GM20000 (cell line): ENCODE measurements at places on chromosomes 7 and 10.

- DNase-seq, result peak; percentile 24
These were observed 13.0 kb downstream of the MCMBP start for GRCh38 chr10:119859420-119860258.

- no peak for DNase-seq
These were observed 31.9 kb downstream of the ANKRD26 start for GRCh38 chr10:27068217-27068891.

DNA sequence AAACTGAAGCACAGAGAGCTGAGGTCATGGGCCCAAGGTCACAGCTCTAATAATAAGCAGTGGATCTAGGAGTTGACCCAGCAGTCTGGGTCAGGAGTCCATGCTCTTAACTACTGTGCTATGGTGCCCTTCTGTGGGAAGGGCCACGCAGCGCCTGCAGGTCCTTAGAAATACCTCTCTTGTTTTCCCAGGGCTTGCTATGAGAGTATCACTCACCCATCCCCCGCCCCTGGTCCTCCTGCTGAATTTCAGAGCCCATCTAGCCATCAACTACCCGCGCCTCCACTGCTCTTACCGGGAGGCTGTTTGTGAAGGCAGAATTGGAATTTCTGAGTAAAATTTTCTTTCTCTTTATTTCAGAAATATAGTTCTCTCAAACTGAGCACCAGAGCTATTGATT, 27.3 kb upstream of the CRHR2 start:
- DNase-seq, result no peak

DNA sequence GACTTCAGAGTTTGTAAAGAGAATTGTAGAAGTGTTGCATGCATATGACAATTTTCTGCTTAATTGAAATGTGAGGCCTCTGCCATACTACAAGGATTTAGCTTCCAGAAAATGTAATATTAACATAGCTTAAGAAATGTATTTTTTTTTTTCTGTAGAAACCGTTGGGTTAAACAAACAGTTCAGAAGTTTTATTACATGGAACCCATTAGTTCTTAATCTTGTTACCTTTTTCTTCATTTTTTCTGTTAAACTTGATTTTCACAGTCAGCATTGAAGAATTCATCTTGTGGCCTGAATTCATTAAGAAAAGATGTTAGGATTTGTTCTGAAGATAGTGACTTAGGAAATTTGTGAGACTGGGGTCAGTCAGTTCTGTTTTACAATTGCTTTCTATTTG, 4.9 kb downstream of the PTEN start:
- DNase-seq, result no peak

- peak; percentile 22 for DNase-seq
These were observed 205.3 kb downstream of the BUB3 start for GRCh38 chr10:123359539-123359938.

DNA sequence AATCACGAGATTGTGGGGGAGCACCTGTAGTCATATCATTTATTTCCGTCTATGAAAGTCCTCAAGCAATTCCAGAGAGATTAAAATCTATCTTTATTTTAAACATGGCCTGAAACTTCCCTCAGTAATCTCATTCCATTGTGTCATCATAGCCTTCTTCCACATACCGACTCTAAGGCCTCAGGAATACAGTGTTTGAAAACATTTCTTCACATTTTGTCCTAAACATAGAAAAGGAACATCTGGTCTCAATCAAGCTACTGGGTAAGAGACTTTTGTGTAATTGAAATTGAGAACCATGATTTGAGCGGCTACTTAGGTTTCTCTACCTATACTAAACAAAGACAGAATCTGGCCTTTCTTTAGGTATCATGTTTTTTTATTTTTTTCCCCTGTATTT, 78.0 kb upstream of the ELMO1 start:
- no peak for DNase-seq

DNA sequence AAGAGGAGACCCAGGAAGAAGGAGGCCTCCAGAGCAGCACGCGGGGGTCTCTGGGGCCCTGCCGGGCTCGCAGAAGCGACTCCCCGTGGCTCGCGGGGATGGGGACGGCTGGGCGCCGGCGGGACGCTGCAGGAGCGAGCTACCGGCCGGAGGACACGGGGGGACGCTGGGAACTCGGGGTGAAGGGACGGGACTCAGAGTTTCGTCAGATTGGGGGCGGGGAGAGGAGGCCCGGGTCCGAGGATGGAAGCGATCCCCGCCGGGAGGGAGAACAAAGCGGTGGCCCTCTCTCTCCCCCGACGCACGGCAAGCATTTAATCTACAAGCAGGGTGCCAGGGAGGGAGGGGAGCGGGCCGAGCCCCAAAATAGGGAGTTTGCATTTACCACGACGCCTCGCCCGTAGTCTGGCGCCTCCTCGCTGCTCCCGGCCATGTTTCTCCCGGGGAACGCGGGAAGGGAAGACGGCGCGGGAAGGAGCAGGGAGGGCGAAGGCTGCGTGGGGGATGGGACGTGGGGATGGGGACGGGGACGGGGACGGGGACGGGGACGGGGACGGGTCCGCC, at the start of gene PRTFDC1:
Gene PRTFDC1, minus strand, starts transcription at position 464 of the 564 bp plus-strand sequence. Its CDS starts 31 bp downstream, at position 433.
- DNase-seq, result peak; percentile 63

DNA sequence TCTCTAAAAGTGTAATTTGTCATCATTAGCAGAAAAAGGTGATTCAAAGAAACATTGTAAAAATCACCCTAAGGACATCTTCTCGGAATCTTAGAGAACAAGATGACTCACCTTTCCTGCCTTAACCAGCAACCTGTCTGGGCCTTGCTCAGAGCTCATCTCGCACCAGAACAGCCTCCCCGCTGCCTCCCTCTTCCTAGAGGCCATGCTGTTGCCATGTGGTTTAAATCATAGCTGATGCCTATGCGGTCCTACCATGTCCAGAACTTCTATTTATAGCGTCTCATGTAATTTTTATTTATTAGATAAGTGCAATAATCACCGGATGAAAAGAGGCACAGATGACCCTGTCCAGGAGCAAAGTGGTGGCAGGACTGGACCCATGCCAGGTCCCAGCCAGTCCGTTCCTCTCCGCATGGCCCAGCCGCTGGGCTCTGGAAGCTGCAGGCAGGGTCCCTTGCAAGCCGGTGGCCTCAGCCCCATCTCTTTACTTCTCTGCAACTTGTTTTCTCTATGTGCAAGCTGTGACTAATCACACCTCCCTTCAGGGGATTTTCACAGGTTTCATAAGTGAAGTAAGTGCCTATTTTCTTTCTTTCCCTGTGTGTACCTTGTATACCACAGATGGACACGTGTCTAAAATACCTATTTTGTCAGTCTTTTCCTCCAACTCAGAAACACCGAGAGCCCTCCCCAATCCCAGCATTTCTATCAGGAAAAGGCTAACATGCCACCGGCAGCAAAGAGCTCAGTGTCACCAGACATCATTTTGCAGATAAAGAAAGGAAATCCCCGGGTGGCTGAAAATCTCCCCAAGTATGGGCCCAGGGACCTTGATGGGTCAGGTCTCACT, 27.1 kb downstream of the KLF6 start:
- DNase-seq, result peak; percentile 69

DNA sequence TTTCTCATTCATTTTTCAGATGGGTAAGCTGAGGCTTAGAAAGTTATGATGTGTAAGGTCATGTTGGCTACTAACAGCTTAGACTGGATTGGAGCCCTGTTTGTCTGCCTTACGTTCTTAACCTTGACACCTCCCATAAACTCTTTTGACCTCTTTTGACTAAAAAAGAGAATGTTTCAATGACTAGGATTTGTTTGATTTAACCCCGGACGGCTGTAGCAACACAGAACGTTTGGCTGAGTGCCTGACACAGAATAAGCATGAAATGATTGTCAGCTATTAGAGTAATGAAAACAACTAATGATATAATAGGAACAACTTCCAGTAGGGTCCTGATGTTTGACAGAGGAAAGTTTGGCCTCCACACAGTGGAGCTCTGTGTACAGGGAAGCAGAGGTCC, 83.3 kb upstream of the PDZD8 start:
- no peak for DNase-seq

- DNase-seq, result no peak
These were observed 11.2 kb upstream of the C7orf33 start for GRCh38 chr7:148579366-148579765.

- no peak for DNase-seq
These were observed 31.9 kb downstream of the ARL4A start for GRCh38 chr7:12719141-12719919.

- DNase-seq, result no peak
These were observed 76.0 kb downstream of the PLXDC2 start for GRCh38 chr10:19892270-19892669.

- peak; percentile 36 for DNase-seq
These were observed 994 bp upstream of the CYP51A1 start for GRCh38 chr7:92135052-92135889.

DNA sequence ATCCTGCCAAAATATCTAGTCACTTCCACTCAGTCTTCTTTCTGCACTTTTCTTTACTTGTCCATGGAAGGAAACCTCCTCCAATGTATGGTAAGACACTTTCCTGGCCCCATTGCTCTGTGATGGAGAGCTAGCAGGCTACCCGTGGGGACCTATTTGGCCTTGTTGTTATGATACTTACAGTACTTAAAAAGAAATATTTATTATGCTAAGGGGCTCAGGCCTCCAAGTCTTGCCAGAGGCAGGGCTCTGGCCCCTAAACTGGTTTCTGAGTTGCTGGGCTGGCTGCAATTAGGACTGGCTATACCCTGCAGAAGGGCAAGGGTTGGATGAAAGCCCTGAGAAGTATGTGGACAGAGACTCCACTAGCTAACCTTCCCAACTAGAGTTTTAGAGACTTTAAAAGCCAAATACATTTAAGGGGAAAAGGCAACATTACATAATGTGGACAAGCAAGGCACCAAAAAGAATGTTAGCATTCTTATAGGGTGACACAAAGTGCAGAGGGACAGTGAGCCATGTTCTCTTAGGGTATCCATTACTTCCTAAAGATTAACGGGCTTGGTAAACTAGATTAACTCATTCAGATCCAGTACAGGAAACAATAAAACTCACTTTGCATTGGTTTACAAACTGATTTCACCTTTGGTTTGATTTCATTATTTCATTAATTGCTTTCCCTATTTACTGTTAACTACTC, 84.9 kb upstream of the INHBA start:
- no peak for DNase-seq

DNA sequence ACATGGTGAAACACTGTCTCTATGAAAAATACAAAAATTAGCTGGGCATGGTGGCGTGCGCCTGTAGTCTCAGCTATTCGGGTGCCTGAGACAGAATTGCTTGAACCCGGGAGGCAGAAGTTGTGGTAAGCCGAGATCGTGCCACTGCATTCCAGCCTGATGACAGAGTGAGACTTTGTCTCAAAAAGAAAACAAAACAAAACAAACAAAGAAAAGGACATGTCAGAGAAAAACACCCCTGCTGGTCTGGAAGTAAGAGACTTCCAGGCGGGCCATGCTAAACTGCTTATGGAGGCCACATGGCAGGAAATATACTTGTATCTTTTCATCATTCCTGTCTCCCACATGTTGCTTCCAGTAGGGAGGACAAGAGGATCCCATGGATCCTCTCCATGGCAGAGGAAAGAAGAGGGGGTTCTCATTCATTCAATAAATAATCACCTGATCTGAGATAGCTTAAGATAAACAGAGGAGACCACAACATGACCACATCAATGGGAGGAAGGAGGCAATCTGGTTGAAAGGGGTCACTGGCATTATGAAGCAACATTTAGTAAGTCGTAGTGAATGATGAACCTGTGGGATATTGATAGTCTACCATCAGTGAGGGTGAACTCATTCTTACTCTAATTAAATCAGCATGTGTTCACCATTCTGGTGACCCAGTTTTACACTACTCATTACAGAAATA, 60.5 kb upstream of the ZNF138 start:
- no peak for DNase-seq

DNA sequence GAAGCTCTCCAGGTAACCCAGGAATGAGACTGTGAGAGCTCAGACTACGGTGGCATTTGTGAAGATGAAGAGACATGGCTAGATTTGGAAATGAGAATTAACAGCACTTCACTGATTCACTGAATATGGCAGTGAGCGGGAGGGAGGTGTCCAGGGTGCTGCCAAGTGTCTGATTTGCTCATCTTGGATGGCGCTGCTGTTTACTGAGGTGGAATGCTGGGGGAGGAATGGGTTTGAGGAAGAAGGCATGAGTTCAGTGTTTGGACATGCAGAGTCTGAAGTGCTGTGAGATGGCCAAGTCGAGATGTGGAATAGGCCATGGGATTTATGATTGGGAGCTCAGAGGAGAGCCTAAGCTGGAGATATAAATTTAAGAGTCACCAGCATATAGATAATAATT, 437.1 kb upstream of the NPVF start:
- DNase-seq, result no peak

- peak; percentile 80 for DNase-seq
These were observed 473 bp downstream of the ADCK2 start for GRCh38 chr7:140673063-140673773.

- no peak for DNase-seq
These were observed 19.2 kb upstream of the PRKAG2 start for GRCh38 chr7:151896086-151896485.

DNA sequence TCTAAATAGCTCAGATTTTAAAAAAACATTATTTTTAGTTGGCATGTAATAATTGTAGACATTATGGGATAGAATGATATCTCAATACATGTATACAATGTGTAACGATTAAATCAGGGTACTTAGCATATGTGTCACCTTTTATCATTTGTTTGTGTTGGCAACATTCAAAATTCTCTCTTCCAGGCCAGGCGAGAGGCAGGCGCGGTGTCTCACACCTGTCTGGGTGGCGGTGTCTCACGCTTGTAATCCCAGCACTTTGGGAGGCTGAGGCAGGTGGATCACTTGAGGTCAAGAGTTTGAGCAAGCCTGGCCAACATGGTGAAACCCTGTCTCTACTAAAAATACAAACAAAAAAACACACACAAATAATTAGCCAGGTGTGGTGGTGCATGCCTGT, 151.7 kb downstream of the RTKN2 start:
- no peak for DNase-seq

- no peak for DNase-seq
These were observed 86.9 kb downstream of the AOAH start for GRCh38 chr7:36637417-36637816.

DNA sequence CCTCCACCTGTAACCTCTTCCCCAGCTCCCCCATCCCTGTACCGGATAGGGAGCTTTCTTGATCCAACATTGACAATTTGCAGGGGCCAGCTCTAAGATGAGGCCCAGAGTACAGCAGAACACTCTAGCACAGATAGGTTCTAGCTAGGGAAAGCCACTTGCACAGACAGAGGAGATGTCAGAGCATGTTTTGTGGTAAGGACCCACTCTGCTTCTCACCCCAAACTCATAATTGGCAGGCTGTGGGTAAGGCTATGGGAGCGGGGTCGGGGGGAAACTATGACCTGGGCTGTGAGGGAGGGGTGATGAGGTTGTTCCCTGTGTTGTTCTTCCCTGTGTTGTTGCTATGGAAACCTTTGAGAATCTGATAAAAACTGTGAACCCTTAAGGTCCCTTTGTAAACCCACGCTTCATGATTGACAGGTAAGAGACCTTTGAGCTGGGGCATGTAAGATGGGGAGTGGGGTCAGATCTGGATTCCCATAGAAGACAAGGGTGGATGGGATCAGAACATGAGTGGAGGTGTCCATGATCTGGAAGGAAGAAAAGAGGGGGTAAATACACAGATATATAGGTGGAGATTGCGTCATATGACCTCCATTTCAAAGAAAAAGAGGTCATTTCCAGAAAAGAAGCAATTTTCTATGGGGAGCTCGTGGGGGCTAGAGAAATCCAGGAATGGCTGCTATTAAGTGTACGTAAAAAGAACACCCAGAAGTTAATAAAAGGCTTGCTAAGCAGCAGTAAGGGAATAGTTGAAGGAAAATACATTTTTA, 4.0 kb downstream of the CALD1 start:
- DNase-seq, result no peak
